ENCODE measurements at places on chromosomes 5 and 9. TPM values are rescaled to one million over a fixed set of nuclear protein-coding genes. Genes with fewer than 3 reads are reported as not detected.

LSM11 gene
- total RNA-seq, result 5.7 TPM

EQTN gene
- total RNA-seq, result not detected

- DNase-seq, result no peak
These were observed 58.0 kb downstream of the C9orf50 start for GRCh38 chr9:129562917-129563316.

GRCh38 chr5:159864885-159865691 is 51.2 kb upstream of the ADRA1B start:
- no peak for DNase-seq

GRCh38 chr9:121966706-121967105 is 126.4 kb downstream of the TTLL11 start:
- DNase-seq, result no peak

- no peak for DNase-seq
These were observed 20.9 kb upstream of the NSD1 start for GRCh38 chr5:177112589-177113220.

- DNase-seq, result no peak
These were observed 1375.0 kb upstream of the NUDT12 start for GRCh38 chr5:104937598-104937997.

All from activated CD8-positive, alpha-beta T cell treated with anti-CD3 and anti-CD28 coated beads, Interleukin-2, amount 10 ng/mL, durations not matched to agents 7 days and 5 days (primary cell).